Activated CD4-positive, CD25-positive, alpha-beta regulatory T cell treated with anti-CD3 and anti-CD28 coated beads, Interleukin-2, amount 50 U/mL, for 16 hours (primary cell): ENCODE measurements at places on chromosomes 13 and 19.

DNA sequence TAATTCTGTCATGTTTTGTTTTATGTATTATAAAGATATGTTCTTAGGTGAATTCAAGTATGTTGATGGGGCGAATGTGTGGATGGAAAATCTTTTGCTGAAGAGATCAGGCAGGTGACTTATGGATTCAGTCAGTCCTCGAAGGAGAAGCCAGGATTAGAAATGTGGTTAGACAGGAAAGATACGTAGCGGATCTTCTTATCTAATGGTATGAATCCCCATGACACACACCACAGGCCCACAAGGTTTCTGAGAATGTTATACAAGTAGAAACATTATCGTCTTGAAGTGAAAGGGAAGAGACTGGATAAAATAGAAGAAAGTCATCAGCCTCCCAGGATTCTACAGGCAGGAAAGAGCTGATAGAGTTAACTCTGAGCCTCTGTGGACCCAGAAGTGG, 69.0 kb upstream of the RFXAP start:
- DNase-seq: no peak

DNA sequence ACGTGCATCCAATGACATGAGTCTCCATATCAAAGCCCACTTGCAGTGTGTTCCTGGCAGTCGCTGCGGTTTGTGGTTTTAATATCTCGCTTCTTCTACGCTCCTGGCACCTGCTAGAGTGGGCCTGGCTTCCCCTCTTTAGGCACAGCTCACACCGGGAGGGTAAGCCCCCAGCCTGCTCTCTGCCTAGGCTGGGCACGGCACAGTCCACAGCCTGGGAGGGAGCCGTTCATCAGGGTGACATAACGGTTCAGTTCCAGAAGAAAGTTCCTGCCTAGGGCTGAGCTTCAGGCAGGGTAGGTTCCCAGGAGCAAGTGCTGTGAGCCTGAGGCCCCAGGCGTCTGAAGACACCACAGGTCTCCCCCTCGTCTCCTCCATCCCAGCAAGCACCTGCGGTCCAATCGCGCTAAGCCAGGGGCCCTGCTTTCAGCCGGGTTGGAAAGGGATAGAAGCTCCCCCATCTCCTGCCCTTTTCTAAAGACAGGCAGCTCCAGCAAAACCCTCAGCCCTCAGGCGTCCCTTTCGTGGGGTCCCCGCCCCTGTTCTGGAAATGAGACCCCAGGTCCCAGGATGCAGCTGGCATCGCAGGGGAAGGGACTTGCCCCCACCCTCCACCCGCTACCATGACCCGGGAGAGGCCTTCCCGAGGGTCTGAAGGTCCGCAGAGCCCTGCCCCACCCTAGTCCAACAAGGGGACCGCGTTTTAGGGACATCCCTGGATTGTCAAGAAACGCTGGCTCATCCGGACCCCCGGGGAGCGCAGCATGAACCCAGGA, 121.6 kb upstream of the ZNF507 start:
- no peak for DNase-seq

DNA sequence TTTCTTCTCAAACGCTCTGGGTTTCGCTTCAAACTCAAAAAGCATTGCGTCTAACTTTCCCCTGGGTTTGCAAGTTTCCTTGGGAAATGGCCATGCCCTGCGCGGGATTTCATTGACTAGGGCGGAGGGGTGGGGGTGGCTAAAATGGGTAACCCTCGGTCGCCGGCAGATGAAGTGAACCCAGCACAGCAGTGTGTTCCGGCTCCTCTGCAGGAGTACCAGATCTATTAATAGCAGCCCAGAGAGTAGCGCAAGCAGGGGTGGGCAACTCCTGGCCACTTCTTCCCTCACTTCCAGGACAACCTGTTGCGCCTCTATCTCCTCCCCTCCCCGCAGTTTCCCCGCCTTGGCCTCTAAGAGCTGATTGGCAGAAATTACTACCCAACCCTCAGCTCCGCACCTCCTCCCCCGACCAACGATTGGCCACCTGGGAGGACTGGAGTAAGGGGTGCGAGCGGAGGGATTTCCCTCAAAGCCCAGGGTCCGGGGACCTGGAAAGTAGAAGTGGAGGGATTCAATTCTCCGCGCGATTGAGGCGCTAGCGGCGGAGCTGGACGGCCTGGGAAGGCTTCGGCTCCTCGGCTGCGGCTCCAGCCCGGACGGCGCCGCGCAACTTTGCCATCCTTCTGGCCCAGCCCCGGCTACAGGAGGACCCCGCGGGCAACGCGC, at the start of gene FREM2:
Gene FREM2 (plus strand): TSS at position 501 of the 669 bp plus-strand sequence. CDS start 268 bp downstream, outside the sequence.
- no peak for DNase-seq

DNA sequence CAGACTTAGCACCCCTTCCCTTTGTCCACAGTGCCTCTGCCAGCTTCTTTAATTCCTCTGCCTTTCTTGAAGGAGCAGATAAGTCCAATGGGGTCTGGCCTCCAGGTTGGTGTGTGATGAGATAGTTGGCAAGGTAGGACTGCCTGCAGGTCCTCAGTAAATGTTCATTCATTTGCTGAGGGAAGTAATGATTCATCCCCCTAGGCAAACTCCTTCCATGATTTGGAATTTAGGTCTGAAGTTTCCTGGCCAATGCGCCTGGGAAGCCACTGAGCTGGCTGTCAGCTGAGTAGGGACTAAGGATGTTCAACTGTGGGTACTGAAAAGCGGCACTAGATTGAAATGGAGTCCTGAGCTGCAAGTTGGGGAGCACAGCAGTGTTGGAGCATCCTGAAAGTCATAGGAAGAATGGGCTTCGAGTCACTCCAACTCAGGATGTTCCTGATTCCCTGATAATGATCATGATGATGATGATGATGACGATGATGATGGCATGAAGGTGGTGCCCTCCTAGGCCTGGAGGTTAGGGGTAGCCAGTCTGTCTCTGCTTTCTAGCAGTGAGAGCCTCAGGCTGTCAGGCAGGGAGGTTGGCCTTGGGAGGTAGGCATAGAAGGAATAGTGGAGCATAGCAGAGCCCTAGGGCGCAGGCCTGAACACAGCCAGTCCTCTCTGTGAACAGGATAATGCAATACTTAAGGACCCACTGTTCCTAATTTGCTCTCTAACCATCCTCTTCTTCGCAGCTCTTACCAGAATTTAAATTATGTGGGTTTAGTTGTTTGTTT, 44.7 kb downstream of the COL4A2 start:
- no peak for DNase-seq

DNA sequence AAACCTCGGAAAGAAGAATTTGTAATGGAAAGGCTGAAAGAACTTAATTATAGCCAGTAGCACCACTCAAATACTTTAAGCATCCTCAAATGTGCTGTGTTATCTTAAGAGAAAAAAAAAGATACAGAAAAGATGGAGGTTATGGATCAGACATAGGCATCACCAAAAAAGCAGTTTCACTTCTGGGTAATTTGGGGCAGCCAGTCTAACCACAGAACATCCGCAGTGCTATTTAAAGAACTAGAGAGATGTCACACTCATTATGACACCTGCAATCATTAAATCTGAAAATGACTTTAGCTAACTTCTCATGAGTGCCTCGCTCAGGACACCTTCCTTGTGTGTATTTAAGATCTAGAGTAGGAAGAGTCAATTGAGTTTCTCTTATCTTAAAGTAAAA, 211.8 kb downstream of the RBM26 start:
- DNase-seq: peak; percentile 11

GRCh38 chr13:24233351-24233901, 72.9 kb downstream of the SPATA13 start:
- no peak for DNase-seq

GRCh38 chr13:27160657-27161295, 10.8 kb downstream of the USP12 start:
- no peak for DNase-seq

DNA sequence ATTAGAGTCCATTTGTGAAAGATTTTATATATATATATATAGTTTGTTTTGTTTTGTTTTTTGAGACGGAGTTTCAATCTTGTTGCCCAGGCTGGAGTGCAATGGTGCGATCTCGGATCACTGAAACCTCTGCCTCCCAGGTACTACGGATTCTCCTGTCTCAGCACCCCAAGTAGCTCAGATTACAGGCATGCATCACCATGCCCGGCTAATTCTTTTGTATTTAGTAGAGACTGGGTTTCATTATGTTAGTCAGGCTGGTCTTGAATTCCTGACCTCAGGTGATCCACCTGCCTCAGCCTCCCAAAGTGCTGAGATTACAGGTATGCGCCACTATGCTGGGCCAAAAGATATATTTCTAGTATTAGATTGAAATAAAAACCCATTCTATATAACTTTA, 4.0 kb upstream of the ZNF701 start:
- no peak for DNase-seq

DNA sequence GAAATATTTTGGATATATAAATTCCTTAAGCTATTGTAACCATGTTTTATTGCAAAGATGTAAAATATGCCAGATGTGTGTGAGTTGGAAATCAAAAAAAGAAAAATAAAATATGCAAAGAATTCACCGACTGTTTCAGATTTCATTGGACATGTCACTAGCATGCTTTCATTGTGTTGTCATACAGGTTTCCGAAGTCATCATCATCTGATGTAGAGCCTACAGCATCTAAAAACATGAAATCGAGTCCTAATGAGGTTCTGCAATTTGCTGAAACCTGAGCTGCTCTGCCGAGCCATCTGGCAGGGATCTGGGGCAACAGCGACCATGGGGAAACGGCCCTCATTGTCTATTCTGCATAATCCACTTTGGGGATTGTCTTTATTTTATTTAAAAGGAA, 196.1 kb upstream of the MAB21L1 start:
- DNase-seq: no peak

DNA sequence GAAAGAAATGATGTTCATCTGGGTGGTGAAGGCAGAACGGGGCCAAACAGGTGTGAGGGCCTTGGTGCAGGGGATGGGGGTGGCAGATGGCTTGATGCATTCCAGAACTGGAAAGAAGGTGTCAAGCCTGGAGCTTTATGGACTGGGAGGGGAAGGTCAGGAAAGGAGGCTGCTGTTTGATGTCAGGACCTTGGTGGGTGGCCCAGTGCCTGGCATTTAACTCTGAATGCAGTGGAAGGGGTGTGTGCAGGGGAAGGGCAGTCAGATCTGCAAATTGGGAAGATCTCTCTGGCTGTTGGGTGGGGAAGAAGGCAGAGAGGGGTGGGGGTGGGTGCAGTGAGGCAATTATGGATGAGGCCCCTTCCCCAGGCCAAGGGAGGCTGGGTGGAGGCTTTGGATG, 11.7 kb downstream of the KCTD15 start:
- no peak for DNase-seq

DNA sequence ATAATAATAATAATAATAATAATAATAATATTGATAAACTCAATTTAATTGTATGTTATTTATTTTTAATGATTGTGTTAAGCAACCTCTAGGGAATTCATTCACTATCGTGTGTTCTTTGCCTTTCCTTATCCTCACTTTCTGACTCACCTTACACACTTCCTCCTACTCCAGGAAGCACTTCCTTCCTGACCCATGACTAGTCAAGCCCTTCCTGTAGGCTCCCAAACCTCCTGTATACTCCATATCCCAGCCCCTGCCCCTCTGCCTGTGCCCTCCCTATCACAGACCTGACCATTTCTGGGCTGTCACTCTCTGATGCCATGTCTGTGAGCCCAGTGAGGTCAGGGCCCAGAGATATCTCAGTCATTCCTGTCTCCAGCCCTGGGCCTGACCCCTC, 7.6 kb downstream of the LGALS4 start:
- DNase-seq: no peak

GRCh38 chr13:112893570-112894422, 75.2 kb upstream of the MCF2L start:
- no peak for DNase-seq
